ENCODE measurements at places on chromosomes 13 and 19.

DNA sequence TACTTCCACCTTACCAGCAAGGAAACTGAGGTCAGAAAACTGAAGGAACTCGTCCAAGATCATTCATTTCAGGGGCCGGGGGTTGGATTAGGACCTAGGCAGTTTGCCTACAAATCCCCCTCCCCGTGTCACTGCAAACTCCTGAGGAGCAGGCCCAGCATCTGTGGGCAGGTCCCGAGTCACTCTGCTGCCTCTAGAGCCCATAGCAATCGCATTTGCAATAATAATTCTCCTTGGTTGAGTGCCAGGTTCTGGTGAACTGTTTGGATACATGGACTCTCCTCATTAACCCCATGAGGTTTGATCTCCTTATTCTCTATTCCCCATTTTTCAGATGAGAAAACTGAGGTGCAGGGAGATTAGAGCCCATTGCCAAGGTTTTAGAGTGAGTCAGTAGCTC, 903 bp downstream of the PIN1 start:
- DNase-seq = peak; percentile 60

GRCh38 chr13:71327266-71327665, 539.7 kb downstream of the DACH1 start:
- no peak for DNase-seq

GRCh38 chr19:48053856-48054255, 10.0 kb upstream of the CABP5 start:
- no peak for DNase-seq

DNA sequence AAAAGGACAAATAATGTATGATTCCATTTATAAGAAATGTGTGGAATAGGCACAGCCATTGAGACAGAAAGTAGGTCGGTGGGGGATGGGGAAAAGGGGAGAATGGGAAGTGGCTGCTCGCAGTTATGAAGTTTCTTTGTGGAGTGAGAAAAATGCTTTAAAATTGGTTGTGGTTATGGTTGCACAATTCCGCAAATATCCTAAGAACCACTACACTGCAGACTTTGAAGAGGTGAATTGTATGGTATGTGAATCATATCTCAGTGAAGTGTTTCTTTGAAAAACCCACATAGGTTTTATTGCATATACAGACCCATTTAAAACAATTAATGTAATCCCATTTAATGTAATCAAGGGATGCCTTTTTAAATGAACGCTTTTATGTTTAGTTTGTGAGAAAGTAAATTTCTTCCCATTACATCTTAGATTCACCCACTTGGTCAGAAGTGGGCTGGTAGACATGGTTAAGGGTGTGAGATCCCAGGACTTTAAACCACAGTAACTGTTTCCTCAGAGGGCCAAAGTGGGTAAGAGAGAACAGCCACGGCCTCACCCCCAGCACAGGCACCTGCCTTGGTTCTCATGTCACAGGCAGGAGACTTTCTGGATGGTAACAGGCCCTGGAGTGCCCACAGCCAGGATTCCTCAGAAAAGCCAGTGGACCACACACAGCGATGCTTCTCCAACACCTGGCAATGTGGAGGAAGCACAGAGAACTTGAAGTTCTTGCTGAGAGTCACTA, 119.3 kb upstream of the GJB6 start:
- DNase-seq = peak; percentile 89

DNA sequence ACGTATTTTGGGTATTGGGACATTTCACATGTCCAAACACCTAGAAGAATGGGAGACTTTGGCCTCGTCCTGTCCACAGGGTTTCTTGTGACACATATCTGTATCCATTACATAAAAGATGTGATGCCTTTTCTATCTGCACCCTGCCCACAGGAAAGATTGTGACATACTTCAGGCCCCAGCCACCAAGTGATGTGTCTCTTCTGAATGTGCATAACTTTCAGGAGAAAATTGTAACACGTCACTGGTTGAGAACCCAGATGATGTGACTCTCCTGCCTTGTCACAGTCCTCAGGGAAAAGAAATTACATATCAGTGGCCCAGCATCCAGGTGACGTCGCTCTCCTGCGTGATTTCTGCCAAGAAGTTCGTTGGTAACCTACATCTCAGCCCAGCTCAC, 21.0 kb upstream of the ZNF681 start:
- no peak for DNase-seq

- peak; percentile 82 for DNase-seq
These were observed 96.2 kb upstream of the RFC3 start for GRCh38 chr13:33721724-33722123.

- no peak for DNase-seq
These were observed 34.1 kb downstream of the CRTC1 start for GRCh38 chr19:18717601-18718000.

DNA sequence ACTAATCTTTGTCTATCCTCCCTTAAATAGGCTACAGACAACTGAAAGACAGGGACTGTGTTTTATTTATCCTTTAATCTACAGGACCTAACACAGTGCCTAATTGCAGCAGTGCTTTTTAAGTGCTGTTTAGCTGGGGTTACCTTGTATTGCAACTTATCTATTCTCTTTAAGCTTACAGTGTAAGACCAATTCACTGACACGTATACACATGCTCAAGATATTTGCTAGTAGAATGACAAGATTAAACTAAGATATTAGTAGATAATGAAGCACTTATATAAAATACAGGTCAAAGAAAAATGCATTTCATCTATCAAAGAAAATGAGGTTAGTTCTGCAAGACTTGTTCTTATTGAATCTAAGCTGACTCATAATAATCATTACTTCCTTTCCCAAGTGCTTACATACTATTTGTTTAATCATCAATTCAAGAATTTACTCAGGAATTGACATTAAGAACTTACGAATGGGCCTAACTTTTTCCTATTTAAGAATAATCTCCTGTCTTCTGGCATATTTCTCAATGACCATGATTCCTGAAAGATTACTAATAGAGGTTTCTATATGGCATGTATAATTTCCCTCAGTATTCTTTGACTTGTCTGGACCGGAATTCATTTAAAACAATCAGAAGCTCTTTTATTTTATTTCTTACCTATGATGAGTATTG, 75.8 kb upstream of the MAB21L1 start:
- DNase-seq = no peak

DNA sequence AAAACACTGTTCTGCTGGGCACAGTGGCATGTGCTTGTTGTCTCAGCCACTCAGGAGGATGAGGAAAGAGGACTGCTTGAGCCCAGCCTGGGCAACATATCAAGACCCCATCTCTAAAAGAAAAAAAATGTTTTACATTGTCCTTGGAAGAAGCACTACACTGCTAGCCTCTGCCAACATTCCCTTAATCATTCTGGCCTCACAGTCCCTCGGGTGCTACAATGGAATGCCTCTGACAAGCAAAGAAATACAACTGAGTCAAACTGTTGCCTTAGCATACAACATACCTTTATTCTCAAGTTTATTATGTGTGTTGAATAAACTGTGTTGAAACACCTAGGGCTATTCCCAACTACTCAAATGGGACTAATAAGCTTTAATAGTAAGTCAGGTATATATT, 56.1 kb downstream of the PSPC1 start:
- peak; percentile 33 for DNase-seq

DNA sequence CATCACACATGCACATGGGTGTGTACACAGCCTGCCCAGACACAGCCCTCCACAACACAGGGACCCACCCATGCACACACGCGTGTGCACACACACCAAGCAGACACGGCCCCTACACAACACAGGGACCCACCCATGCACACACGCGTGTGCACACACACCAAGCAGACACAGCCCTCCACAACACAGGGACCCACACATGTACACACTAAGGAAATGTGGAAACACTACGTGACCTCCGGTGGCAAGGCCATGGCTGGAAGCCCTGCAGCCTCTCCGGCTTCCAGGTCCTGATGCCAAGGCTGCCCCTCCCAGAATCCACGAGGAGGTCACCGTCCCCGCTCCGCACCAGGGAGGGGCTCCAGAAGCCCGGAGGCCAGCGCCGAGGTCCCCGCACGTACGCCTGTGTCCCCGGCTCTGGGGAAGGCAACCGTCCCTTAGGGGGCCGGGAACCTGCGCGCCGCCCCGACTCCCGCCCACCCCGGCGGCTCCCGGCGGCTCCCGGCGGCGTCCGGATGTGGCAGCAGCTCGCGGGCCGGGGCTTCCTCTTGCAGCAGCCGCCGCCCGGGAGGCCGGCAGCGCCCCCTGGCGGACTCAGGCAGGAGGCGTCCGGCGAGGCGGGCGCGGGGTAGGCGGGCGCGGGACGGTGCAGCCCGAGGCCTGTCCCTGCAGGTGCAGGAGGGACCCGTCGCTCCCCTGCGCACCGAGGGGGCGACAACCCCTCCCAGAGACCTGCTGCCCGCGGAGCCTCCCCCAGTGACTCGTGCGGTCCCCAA, 29.8 kb upstream of the GRTP1 start:
- DNase-seq = peak; percentile 73

GRCh38 chr13:110018009-110018408, 231.6 kb upstream of the IRS2 start:
- DNase-seq = no peak

- peak; percentile 26 for DNase-seq
These were observed 61.4 kb downstream of the CCNE1 start for GRCh38 chr19:29873024-29873800.

- peak; percentile 17 for DNase-seq
These were observed 542.3 kb upstream of the ATXN8OS start for GRCh38 chr13:69565334-69565733.

GRCh38 chr13:40082639-40083038, 427.2 kb downstream of the COG6 start:
- peak; percentile 92 for DNase-seq

DNA sequence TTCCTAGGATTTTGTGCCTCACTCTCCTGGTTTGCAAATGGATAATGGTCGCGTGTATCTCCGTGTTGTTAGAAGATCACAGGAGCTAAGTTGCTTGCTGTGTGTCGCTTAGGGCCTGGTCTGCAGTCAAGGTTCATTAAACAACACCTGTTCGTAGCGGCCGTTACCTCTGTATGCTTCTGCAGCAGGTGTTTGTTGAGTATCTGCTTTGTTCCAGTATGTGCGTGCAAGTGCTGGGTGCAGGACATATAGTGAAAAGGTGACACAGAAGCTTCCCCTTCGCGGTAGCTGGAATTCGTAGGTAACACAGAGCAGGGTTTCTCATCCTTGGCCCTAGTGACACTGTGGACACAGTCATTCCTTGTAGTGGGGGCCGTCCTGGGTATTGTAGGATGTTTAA, 5.4 kb downstream of the MED25 start:
- DNase-seq = no peak

DNA sequence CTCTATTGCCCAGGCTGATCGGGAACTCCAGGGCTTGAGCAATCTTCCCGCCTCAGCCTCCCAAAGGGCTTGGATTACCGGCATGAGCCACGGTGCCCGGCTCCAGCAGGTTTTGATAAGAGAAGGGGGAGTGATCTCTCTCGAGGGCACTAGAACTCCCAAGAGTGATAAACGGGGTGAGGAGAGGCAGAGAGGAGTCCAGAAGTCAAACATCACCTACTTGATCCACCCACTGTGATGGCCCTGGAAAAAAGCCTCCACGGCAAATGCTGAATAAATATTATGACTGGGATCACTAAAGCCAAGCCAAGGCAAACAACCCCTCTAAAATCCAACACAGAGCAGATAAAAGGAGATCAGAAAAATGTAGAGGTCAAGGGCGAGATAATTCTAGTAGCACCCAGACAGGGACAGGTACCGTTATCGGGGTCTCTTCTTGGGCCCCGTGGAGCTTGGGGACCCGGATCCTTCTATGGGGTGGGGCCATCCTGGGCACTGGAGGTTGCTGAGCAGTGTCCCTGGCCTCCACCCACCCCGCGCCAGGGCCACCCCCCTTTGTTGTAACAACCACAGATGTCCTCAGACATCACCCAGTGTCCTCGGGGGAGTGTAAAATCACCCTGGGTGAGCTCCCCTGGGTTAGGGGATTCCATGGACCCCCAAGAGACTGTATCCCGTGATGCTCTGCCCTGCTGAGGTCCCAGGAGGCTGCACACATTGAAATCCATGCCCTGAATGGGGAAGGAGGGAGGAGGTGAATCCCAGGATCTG, 3.7 kb upstream of the CREB3L3 start:
- DNase-seq = no peak

- no peak for DNase-seq
These were observed 17.3 kb upstream of the KDM4B start for GRCh38 chr19:4951656-4952055.

- DNase-seq = no peak
These were observed 51.3 kb downstream of the COL4A2 start for GRCh38 chr13:110358381-110358780.

GRCh38 chr13:26882731-26883130, 122.1 kb upstream of the GPR12 start:
- DNase-seq = no peak

DNA sequence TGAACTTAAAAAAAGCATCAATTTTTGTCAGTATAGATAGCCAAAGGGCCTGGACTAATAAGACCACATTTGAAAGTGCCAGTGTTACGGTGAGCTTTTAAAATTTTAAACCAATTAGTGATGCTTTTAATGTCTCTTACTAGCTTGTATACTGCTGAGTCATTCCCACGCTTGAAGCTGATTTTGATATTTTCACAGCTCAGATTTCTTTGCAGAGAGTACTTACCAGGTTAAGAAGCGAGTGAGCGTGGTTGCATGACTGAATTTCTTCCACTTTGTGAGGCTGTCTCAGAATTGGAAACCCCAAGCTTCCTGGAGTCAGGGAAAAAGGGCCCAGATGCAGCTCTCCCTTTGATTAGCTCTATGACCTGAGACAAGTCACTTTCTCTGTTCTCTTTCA, 74.5 kb upstream of the NBEA start:
- DNase-seq = peak; percentile 68

GRCh38 chr19:56477429-56478338, 539 bp upstream of the ZNF667 start:
- peak; percentile 90 for DNase-seq

GRCh38 chr19:10670182-10670581, 16.0 kb downstream of the ILF3 start:
- peak; percentile 38 for DNase-seq

- no peak for DNase-seq
These were observed 385.9 kb upstream of the SLITRK6 start for GRCh38 chr13:86185107-86185506.

- DNase-seq = no peak
These were observed 68.2 kb downstream of the ZNF100 start for GRCh38 chr19:21699197-21699596.

DNA sequence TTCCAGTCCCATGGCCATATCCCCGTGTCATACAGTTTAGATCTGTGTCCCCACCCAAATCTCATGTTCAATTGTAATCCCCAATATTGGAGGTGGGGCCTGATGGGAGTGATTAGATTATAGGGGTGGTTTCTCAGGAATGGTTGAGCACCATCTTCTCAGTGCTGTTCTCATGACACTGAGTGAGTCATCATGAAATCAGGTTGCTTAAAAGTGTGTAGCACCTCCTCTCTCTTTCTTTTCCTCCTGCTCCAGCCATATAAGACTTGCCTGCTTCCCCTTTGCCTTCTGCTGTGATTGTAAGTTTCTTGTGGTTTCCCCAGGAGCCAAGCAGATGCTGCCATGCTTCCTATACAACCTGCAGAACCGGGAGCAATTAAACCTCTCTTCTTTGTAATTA, 197.8 kb downstream of the NALCN start:
- DNase-seq = peak; percentile 19

DNA sequence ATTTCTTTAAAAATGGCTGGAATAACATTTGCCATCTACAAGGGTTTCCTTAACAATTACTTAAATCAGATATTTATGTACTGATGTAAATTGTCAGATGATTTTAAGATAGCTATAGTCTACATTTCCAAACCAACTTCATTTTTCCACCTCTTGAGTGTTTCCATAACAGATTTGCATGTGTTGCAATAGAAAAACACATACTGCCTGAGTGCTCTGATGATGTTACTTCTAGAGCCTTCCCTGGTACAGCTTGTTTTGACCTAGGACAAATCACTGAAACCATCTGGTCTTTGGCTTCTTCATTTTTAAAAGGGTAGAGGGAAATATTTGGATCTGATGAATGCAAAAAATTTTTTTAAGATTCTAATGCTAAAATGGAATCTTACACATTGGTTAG, 245.9 kb downstream of the PCDH9 start:
- peak; percentile 77 for DNase-seq

Measured in choroid plexus epithelial cell (primary cell).